Prostate gland (tissue), 2 donors: ENCODE measurements at places on chromosomes 2 and 18.

GRCh38 chr18:69658685-69659084 is 258.0 kb downstream of the DOK6 start:
- DNase-seq = no peak

- no peak for DNase-seq
Observed at GRCh38 chr2:62313449-62314227, 117.7 kb downstream of the B3GNT2 start.

GRCh38 chr18:54173980-54174630 is 50.4 kb downstream of the MBD2 start:
- no peak for DNase-seq

DNA sequence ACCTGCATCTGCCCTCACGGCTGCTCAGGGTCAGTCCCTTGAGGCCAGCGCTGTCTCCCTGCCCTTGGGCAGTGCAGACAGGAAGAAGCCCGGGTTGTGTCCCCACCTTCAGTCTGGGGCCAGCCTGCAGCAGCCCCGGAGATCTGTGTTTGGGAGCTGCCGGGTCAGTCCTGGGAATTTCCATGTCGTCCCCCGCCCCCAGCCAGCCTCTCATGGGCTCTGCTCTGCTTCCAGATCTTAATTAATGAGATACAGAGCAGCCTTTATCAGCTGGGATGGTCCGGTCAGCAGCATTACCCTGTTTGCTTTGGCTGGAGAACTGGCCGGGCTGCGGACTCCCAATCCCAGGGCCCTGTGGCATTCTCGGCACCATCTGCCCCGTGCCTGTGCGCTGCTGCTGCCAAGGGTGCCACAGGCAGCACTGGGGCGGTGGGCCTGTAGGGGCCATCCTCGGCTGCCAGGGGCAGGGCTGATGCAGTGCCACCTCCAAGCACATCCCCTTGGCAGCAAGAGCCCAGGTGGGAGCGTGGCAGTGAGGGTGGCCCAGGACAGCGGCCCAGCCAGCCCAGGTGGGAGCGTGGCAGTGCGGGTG is 2.4 kb downstream of the BOK start:
- DNase-seq = peak; percentile 40

- DNase-seq = no peak
Observed at GRCh38 chr2:43025709-43026295, 200.6 kb downstream of the ZFP36L2 start.

DNA sequence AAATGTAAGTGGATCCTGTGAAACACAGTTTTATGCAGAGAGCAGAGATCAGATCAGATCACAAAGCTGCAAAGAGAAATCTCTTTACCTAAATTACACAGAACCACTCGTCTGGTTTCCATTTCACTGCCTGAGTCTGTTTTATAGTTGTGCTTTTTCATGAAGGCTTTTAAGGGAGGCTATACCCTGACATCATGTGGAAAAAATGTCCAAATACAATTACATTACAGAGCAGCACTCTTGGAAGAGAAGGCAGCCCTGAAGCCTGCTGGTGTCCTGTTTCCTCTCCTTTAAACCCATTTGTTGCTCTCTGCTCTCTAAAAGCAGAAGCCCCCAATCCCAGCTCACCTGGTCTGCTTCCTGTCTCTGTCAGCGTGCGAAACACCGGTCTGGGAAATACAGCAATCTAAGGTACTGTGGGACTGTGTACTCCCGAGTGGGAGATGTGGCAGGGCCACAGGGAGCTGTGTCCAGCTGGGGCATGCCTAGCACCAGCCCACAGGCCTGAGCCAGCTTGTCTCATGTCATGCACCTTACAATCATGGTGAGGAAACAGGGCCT is 24.8 kb upstream of the ZFP36L2 start:
- peak; percentile 29 for DNase-seq

- DNase-seq = no peak
Observed at GRCh38 chr18:8654503-8655451, 45.5 kb downstream of the RAB12 start.

- no peak for DNase-seq
Observed at GRCh38 chr18:59996370-59996966, 96.7 kb downstream of the PMAIP1 start.
